ENCODE measurements at places on chromosomes 1 and 21.

- no peak for DNase-seq
Observed at GRCh38 chr1:153058154-153058553, 842 bp upstream of the SPRR2A start.

DNA sequence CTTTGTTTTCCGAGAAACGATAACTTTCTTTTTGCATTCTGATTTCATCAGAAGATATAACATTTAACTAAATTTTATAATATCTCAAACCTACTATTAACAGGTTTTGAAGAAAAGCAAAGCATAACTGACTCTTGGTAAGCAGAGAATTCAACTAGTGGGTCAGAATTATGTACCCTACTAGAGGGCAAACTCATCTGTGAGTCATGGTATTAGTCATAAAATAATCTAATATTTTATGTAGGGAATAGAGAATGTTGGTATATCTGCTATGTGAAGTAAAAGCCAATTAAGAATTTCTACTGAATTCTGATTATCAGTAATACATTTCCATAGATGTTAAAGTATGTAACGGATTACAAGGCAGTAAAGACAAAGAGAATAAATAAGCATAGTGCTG is 56.8 kb downstream of the USP1 start:
- DNase-seq: no peak

DNA sequence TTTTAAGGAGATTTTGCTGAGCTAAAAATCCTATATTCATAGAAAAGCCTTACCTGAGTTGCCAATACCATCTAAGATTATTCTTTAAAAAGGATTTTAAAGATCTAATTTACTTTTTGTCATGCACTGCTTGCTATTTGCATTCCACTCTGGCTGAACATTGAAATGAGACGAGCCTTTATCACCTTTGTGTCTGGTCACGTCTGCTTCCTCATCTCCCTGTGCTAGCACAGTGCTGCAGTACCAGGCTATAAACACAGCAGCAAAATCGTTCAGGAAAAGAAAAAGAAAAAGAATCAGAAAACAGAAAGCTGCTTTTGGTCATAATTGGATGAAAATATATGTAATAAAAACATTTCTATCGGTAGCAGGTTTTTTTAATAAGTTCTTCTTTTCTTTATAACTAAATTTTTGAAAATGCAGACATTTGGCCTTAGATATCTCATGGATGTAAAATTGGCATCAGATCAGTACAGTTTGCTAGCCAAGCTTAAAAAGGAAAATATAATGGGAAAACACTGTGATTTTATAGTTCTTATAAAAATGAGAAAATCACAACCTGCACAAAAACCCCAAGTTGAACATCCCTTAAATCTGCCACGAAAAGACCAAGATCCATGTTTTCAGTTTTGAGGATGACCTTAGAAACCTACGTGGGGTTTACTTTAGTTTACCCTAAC is 735.7 kb upstream of the CXADR start:
- DNase-seq: no peak

GRCh38 chr1:157496121-157496526 is 56.2 kb downstream of the FCRL5 start:
- peak; percentile 19 for DNase-seq

DNA sequence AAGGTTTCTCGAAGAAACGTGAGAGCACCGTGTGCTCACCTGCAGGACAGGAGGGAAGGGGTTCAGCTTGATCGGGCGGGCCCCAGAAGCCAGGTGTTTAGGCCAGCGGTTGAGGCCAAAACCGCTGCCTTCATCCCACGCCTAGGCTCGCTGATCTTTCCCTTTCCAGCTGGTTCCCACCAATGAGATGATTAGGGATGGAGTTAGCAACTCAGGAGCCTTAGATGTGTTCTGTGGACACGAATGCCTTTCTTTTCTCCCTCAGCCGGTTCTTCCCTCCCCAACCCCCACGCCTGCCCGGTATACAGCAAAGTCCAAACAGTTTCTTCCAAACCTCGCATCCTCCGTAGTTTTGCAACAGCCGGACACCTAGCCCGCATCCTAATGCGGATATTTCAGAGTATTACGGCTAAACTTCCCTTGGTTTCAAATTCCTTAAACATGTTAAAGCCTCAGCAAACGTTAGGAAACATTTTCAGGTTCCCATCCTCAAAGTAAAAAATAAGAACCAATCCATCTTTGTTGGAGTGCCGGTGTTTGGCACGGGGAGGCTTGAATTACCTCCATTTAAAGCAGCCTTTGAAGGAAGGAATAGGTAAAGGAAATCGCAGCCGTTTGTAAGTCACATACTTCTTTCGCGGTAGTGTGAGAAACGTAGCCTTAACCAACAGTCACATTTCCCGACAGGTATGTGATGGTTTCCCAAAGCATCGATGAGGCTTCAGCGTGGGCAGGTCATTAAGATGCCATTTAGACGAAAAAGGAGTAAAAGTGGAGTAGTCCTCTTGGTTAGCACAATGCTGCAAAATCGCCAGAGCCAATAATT is 1.1 kb downstream of the LRRC8C start:
- DNase-seq: no peak

DNA sequence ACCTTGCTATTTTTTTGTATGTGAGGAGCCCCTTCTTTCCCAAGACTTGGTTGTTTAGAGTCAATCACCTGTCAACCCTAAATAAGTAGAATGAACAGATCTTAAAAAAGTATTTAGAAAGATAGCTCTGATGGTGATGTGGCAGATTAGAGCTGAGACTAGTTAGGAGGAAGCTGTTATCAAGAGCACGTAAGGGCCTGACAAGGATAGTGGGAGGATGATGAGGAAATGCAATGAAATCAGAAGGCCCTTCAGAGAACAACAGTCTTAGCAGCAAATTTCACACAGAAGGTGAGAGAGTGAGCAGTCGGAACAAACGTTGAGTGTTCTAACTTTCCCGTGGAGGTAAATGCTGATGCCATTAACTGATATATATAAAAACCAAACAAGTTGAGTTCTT is 15.9 kb upstream of the S1PR1 start:
- DNase-seq: peak; percentile 15

GRCh38 chr1:77060000-77060399 is 159.2 kb downstream of the PIGK start:
- DNase-seq: no peak

DNA sequence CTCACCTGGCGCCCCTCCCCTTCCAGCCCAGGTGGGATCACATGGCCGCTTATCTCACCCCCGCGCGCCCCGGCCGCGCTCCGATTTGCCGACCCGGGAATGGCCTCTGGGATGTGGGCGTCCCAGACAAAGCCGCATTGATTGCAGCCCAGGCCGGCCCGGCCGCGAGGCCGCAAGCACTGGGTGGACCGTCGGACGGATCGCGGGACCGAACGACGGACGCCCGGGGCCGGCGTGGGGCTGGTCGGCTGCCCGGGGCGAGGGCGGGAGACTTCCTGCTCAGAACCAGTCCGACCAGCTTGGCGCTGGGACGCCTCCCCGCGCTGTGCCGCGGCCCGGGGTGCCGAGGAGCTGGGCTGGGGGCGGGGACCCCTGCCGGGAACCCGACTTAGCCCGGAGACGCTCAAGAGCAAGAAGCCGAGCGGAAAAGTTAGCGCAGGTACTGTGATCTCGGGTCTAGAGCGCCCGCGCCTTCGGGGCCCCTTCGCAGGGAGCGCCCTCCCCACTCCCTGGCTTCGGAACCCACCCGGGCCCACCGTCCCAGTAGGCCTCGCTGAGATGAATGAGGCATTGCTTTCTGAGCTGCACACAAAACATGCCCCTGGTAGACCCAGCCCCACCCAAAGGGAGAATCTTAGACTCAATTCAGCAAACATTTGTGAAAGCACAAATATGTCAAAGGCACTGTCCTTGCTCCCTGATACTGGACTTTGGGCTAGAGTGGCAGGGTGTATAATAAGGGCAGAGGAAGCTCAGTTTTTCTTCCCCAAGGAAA is 415 bp upstream of the LAD1 start:
- no peak for DNase-seq

- no peak for DNase-seq
Observed at GRCh38 chr1:201251411-201251810, 31.9 kb upstream of the PKP1 start.

GRCh38 chr1:111952125-111952657 is 37.3 kb downstream of the KCND3 start:
- DNase-seq: no peak

DNA sequence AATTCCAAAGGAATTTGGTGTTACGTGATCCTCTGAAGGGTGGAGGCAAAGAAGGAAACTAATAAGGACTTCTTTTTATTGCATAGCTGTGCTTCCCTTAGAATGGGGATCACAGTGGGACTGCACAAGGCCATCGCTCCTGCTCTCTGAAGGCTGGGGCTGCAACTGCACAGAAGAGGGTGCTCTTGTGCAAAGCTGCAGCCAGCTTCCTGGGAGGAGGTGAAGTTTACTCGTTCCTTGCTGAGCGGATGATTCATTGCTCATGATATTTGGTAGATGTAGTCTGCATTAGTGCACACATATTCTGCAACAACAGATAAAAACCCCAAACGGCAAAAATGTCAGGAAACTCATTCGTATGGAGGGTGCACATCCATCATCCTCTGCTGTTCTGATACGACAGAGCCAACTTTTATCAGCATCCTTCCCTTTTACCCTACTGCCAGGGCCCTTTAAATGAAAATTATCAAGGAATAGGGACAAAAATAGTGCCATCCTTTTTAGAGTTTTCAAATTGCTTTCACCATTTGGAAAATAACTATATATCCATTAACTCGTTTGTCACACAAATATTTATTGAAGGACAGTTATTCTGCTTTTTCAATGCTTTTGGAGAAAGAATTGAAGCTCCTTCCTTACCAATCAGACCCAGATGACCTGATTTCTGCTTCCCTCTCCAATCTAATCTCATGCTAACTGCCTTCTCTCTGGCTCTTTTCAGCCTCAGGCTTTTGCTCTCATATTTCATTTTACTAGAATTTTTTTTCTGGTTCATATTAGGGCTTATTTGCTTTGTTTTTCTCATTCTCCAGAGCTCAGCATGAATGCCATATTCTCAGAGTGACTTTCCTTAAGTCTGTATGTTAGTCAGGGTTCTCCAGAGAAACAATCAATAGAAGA is 263.6 kb downstream of the DUSP10 start:
- DNase-seq: peak; percentile 35

DNA sequence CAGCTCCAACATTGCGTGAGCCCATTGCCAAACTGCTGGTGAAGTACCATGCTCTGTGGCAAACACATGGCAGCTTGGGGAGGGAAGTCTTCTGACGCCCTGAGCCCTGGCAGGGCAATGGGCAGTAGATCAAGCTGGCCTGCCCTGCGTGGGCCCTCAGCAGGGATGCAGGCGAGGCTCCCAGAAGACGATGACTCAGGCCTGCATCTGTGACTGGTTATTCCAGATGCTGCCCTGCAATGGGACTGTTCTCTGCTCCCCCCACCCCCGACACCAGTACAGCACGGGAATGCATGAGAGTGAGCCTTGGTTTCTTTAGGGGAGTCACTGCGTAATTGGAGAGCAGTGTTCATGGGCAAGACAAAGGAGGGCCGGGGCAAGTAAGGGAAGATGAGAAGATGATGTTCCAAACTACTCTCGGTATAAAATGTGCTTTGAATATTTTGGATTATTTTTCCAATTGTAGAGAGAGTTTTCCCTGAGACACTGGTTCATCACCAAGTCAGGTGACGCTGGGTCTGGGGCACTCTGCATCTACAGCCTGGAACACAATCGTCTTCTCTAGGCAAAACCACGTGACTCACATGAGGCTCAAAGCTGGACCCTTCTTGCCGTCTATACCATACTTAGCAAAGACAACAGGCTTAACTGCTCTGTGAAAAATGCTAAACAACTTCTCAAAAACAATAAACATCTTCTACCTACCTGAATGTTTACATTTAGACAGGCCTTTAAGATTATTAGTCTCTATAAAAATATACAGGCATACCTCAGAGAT is 9.0 kb upstream of the C1orf198 start:
- no peak for DNase-seq

DNA sequence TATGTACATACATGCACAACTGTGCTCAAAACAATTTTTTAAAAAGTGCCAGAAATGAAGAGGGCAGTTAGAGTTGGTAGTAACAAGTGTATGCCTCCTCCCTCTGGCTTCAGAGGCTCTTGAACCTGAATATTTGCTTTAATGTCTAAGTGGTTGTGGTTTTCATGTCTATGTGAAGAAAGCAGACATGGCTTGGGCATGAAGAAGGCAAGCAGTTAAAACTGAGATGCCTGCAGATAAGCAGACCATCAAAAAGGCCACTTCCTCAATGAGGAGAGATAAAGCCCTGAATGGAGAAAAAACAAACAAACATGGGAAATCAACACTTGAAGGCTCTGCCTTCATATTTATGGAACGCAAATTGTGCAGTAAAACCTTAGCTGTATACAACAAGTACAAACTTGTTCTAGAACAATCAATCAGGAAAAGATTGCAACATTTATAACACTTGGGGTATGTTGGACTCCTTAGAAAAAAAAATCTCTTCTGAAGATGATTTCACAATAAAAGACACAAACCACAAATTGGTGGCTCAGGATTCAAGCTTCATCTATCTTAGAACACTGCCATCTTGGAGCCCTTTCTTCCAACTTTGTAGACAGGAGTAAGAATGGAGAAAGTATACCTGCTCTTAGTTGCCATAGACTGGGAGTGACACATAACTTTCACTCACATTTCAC is 52.7 kb upstream of the PLA2G4A start:
- DNase-seq: no peak

DNA sequence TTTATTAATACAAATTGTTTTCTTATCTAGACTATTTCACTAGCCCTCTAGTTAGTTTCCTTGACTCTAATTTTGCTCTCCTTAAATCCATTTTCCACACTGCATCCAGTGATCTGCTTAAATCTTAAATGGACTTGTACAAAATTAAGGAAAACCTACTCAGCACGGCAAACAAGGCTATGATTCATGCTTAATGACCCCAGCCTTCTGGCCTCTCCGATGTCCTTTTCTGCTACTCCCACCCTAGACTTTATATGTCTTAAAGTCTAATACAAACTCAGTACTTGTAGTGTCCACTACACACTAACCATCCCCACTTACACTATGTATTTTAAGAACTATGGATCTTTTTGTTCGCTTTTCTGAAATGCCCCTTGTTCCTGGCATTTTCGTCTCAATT is 2.2 kb downstream of the TMED5 start:
- no peak for DNase-seq

- no peak for DNase-seq
Observed at GRCh38 chr1:7954683-7955082, 6.8 kb upstream of the PARK7 start.

DNA sequence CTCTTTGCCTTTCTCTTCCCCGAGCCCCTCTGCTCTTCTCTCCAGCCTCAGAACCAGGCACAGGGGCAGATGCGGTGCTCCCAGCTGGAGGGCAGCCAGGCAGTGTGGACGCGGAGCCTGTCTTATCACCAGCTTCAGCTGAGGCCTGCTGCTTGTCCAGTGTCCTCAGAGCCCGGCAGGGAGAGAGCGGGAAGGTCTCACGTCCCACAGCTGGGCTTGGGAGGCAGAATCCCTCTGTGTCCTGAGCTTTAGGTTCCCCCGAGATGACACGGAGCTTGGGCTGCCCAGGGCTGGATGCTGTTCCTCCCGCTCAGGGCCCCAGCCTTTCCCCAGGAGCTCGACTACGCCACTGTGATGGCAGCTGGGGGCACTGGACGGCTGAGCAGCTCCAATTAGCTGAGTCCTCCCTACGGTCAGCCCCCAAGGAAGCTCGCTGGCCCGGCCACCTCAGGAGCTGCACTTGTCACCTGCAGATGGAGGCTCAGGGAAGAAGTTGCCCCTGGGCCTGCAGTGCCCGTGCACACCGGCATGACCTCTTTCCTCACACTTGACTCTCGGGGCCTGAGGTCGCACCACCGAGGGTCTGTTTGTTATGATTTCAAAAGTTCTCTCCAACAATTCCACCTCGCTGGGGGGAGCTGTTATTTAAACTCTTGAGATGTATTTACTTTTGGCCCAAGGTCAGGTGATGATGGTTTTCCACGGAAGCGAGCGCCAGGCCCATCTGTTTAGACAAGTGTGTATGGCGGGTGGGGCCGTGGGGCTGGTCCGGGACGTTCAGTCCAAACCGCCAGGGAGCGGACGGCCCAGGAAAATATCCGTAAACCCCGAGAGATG is 127.3 kb downstream of the SIK1 start:
- no peak for DNase-seq
